ENCODE measurements at places on chromosomes 1 and 21.
A peak's percentile ranks its signal among the peaks of the same experiment; 100 is the strongest.

GRCh38 chr1:29810121-29811120 is 574.1 kb downstream of the PTPRU start:
- no peak for DNase-seq

DNA sequence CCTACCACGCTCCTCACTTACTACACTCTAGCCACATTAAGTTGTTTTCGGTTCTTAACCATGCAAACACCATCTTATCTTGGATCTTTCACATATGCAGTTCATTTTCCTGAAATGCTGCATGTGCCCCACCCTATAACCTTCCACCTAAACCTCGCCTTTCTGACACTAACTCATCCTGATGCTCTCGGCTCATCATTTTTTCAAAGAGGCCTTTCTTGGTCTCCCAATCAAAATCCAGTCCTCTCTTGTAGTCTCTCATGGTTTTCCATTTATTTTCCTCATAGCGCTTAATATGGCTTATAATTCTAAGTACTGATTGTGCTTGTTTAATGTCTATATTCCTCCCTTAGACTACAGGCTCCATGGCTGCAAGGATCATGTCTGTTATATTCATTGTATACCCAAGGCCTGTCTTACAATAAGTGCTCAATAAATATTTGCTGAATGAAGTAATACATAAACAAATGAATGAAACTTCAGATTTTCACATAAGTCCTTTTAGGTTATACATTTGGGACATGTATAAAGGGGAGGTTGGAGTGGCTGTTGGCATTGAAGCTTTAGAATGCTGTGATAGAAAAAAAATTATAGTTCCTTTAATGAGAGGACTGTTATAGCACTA is 79.2 kb upstream of the CDC42BPA start:
- no peak for DNase-seq

GRCh38 chr1:162976628-162977027 is 92.5 kb upstream of the RGS4 start:
- no peak for DNase-seq

GRCh38 chr1:55854911-55855310 is 639.7 kb upstream of the USP24 start:
- no peak for DNase-seq

DNA sequence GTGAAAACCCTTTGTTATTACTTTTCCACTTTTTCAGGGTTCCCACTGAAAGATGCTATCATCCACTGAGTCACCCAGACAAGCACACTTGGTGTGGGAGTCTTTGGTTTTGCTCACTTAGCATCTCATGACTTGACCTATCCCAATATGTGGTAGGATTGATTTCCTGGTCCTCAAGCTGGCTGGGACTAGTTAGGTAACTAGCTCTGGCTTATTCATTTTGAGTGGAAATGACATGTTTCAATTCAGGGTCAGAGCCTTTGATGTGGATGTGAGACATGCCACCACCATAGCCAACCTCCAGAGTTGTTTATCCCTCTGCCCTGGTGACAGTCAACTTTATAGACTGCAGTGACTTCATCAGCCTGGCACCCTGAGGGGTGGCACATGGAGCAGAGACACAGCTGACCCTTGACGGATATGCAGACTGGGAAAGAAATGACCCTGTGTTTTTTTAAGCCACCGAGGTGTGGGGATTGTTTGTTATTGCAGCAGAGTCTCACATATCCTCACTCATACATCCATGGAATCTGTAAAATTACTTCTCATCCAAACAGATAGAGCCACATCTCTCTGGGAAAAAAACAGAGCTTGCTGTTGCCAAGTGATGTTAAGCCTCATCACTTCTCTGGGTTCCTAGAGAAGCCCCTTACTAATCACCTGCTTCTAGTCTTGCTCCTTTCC is 699.9 kb downstream of the MATN1 start:
- no peak for DNase-seq

DNA sequence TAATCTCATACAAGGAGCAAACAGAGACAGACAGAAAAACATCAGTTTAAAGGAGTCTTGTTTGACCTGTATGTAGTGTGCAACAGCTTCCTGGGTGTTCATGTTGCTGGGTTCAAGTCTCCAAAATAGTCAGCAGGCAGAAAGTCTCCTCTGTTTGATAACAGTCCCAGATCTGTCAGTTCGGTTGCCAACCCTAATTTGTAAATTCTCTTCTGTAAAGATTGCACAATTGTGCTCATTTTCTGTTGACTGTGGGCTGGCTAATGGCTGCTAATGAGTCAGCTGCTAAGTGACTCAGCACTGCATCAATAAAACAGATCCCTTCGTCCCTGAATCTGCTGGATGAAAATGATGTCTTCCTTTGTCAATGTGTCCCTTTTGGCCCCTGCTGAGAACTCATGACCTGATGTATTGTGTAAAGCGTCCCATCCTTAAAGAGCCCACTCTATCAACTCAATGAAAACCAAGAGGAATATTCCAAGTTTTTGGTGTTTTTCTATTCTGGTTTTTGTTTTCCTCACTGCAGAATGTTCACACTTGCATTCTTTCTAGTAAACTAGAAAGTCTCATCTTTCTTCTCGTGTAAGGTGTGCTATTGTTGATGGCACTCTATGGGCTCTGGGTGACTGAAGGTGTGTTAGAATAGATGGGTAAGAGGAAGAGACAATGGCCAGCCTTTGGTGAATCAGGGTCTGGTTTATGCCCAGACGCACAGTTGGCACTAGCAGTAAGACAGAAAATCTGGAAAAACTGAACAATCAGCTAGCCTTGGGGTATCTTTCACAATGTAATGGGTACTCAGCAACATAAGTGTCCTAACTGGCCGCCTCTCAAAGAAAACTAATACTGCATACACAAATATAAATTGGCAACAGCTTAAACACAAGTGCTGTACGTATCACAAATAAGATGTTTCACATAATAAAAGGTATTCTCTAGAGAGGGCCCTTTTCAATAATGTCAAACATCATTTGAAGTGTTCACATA is 75.1 kb upstream of the SIPA1L2 start:
- no peak for DNase-seq

- no peak for DNase-seq
These were observed 4.5 kb downstream of the SYDE2 start for GRCh38 chr1:85196358-85196757.

GRCh38 chr1:92585831-92586230 is 99.1 kb upstream of the GFI1 start:
- DNase-seq: no peak

- DNase-seq: no peak
These were observed 273.9 kb upstream of the VAMP3 start for GRCh38 chr1:7497107-7497637.

GRCh38 chr1:238123201-238123600 is 232.5 kb upstream of the ZP4 start:
- no peak for DNase-seq

DNA sequence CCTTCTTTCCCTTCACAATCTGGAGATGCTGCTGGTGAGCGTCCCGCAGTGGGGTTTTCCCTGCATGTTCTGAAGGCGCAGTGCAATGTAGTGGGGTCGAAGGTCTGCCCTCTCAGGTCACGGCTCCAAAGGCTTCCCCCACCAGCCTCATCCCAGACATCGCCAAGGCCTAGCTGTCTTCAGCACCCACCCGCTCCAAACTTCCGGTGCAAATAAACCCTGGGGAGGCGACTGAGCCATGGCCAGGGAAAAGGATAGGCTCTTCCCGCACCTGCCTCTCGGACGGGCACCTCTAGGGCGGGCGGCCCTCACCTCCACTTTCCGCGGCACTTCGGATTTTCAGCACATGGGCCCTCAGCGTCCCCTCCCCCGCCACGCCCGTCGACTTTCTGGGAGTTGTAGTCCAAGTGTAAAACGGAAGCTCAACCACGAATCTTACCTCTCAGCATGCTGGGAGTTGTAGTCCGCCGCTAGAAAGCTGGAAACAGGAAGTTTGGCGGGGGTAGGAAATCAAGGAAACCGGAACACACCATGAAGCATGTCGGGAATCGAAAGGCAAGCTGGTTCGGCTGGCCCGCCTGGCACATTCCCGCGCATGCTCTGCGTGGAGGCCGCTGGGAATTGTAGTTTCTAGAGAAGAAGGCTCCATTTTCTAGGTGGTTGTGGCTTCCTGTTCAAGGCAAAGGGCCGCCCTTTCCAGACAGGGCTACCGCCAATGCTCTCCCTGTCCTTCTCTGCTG is at the start of gene MRPL24:
TSS of gene MRPL24 (minus strand) at position 348 of the 740 bp plus-strand sequence. CDS start 2,384 bp downstream, outside the sequence.
- peak; percentile 87 for DNase-seq

- DNase-seq: no peak
These were observed 36.2 kb upstream of the CSF1 start for GRCh38 chr1:109874445-109874844.

GRCh38 chr1:204475656-204476432 is 18.8 kb downstream of the PIK3C2B start:
- DNase-seq: no peak
